ENCODE measurements at places on chromosomes 2 and 18. TPM values are rescaled to one million over a fixed set of nuclear protein-coding genes. Genes with fewer than 3 reads are reported as not detected.

CLIP4 gene
- 5.7 TPM for total RNA-seq

DAW1 gene
- total RNA-seq = not detected

ANKRD62 gene
- not detected for total RNA-seq

IRS1 gene
- 3.2 TPM for total RNA-seq

TANC1 gene
- not detected for total RNA-seq

ALPP gene
- total RNA-seq = not detected

SP140 gene
- 330 TPM for total RNA-seq

CHAC2 gene
- 7.0 TPM for total RNA-seq

ICOS gene
- total RNA-seq = 0.12 TPM

ALPG gene
- not detected for total RNA-seq

LRRC30 gene
- total RNA-seq = not detected

ZNF513 gene
- total RNA-seq = 32.8 TPM

EGR4 gene
- not detected for total RNA-seq

BMP10 gene
- not detected for total RNA-seq

NPC1 gene
- total RNA-seq = 31.9 TPM

LBX2 gene
- 0.69 TPM for total RNA-seq

ADI1 gene
- 20.5 TPM for total RNA-seq
